Activated naive CD4-positive, alpha-beta T cell treated with anti-CD3 and anti-CD28 coated beads, Interleukin-2, amount 10 ng/mL, durations not matched to agents 7 days and 5 days (primary cell): ENCODE measurements at places on chromosomes 1 and 21.

GRCh38 chr21:35465741-35466140 lies 416.6 kb upstream of the RUNX1 start:
- no peak for DNase-seq

GRCh38 chr1:41615316-41615715 lies 130.8 kb upstream of the EDN2 start:
- DNase-seq, result no peak

GRCh38 chr1:186236921-186237320 lies 138.1 kb downstream of the TPR start:
- no peak for DNase-seq

GRCh38 chr1:172824209-172824608 lies 165.3 kb downstream of the FASLG start:
- DNase-seq, result no peak

DNA sequence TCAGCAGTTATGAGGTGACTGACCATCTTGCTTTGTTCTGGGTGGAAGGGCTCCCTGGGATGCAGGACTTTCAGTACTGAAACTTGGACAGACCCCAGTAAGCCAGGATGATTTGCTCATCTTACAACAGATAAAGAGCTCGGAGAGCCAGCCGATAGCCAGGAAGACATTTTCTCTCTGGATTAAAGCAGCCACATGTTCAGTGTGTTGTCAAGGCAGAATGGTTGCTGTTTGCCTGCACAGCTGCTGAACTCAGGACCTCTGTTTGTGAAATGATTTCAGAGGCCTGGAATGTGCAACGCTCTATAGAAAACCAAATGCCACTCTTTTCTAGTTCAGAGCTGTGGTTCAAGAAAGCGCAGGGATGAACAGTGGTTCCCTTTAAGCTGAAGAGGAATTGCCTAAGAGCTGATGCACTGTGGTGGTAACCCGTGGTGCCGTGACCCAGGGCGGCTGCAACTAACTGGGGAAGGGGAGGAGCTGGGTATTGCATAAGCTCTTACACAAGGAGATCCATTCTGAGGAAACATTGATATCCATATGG lies 40.7 kb downstream of the CASQ2 start:
- no peak for DNase-seq

DNA sequence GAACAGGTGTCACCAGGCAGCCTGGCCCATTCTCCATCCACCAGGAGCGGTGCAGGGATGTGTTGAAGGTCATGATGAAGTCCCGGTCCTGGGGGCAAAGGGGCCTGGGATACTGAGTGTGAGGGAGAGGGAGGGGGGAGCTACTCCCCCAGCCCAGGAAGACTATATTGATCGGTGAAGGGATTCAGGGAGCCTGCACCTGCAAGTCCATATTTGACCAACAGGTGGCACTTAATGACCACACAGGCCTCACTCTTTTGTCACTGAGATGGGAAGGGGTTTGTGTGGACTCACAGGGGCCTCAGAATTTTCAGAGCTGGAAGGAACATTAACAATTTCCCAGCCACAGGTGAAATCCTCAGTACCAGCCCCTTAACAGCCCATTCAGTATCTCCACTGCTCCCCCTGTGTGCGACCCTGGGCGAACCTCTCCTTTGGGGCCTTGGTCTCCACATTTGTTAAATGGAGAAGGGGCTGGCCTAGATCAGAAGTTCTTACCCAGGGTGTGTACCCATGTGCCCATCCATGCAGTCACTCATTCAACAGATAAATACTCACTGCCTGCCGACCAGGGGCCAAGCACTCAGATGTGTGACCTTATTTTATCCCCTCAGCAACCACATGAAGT lies 55.6 kb downstream of the NKAIN1 start:
- peak; percentile 62 for DNase-seq

- DNase-seq, result no peak
These were observed 3.2 kb downstream of the DVL1 start for GRCh38 chr1:1345860-1346500.

DNA sequence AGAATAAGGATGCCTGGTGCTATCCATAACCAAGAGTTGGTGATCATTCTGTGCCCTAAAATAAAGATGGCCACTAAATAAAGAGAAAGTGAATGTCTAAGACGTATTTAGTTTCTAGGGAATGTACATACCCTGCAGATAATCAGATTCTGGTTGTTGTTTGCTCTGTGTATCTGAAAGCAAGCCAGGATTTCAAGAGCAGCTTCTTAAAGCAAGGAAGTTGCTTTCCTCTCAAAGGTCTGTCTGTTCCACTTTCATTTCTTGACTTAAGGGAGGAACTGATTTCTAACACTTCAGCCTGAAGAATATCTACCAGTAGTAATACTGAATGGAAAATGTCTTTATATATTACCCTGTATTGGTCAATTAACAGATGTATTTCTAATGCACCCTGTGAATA lies 88.8 kb downstream of the KIF1B start:
- no peak for DNase-seq

- DNase-seq, result peak; percentile 76
These were observed 65.9 kb downstream of the NDUFS5 start for GRCh38 chr1:39091845-39092645.

- no peak for DNase-seq
These were observed 62.2 kb upstream of the KIF26B start for GRCh38 chr1:245092638-245092976.

- DNase-seq, result no peak
These were observed 33.0 kb downstream of the HUNK start for GRCh38 chr21:31905503-31906451.

- DNase-seq, result no peak
These were observed 28.8 kb upstream of the RERE start for GRCh38 chr1:8846263-8846662.

DNA sequence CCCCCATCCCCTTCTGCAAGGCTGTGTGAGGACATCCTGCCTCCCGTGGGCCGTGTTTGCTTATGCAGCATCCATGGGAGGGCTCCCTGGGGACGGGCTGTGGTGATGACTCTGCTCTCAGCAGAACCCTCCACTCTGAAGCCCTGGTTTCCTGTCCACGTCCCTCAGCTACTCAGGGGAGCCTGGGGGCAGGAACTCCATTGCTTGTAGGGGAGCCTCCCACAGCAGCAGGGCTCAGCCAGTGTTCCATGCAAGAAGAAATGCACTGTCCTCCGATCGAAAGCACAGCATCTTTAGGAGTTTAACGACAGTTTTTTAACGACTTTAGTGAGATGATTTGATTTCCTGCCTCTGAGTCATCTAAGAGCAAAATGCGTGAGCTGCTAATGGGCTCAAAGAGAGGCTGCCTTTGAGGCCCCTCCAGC lies 8.3 kb upstream of the KCNAB2 start:
- peak; percentile 33 for DNase-seq

DNA sequence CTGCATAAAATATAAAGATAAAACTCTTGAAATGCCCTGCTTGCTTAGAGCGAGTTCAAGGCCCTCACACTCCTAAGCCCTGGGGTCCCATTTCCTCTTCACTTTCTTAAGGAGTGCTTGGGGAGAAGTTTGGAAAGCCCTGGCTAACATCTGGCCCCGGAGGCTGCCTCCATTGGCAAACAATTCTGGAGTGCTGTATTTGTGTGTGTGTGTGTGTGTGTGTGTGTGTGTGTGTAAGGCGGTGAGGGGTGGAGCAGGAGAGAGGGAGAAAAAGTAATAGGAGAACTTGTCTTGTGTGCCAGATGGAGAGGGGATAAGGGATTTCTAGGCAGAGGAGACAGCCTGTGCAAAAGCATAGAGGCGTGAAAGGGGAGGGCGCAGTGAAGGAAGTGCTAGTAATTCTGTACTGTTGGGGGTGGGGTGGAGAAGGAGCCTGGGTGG lies 578 bp upstream of the TRIM62 start:
- DNase-seq, result no peak

DNA sequence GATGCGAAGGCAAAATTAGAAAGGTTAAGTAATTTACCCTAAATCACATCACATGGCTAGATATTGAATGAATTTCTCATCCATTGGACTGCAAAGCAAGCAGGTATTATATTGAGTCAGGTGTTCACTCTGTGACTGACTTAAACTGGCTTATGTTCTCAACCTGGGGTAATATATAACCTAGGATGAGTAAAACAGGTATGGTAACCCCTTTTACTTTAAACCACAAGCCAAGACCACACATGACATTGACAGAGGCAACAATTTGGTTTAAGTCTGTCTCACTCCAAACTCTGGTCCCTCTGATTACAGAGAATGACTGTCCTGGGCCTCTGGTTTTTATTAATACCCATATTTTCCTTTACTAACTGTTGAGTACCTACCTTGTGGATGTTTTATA lies 33.3 kb downstream of the MAEL start:
- DNase-seq, result no peak
